Inflammatory macrophage (primary cell): ENCODE measurements at places on chromosomes 4 and X.

DNA sequence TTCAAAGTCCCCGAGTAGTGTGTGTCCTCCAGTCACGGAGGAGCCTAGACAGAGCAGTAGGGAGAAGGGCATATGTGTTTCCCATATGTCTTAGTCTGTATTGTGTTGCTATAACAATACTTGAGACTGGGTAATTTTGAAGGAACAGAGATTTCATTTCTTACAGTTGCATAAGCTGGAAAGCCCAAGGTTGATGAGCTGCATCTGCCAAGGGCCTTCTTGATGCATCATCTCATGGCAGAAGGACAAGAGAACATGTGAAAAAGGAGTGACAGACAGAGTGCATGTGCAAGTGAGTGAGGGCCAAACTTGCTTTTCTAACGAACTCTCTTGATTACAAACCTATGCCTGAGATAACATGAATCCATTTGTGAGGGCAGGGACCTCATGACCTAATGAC lies 243.4 kb downstream of the ARHGAP10 start:
- no peak for DNase-seq

DNA sequence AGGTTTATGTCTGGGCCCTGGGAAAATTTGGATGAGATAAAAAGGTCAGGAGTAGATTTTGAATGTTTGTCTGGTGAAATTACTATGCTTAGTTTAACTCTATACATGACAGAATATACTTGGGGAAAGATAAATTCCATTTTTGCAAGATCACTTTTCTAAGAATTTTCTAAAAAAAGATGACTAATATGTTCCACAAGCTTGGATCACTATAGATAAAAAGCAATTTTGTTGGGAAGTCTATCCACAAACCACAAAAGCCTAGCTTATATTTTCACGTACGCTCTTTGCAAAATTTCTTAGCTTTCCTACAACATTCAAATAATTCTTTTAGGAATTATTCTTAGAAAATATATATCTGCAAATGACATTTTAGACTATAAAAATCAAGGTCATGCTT lies 20.6 kb upstream of the COQ2 start:
- no peak for DNase-seq

DNA sequence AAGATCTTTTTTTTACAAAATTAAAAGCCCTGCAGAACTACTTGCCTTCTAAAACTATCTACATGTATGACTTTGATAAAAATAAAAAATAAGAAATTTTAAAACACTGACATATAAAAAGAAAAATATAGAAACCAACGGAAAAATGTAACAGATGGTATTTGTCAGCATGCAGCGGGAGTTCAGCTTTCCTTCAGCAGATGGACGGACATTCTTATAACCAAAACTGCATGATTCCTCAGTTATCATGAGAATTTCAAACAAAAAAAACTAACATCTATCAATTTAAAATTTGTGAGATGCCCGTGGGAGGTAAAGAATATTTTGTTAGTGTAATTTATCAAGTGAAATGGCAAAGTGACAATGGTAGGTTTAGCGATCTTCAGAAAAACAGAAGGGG lies 23.2 kb downstream of the RWDD4 start:
- no peak for DNase-seq

- peak; percentile 57 for DNase-seq
These were observed 47.3 kb upstream of the SCML1 start for GRCh38 chrX:17689971-17690409.

GRCh38 chr4:148740701-148741100 lies 298.5 kb upstream of the NR3C2 start:
- no peak for DNase-seq

DNA sequence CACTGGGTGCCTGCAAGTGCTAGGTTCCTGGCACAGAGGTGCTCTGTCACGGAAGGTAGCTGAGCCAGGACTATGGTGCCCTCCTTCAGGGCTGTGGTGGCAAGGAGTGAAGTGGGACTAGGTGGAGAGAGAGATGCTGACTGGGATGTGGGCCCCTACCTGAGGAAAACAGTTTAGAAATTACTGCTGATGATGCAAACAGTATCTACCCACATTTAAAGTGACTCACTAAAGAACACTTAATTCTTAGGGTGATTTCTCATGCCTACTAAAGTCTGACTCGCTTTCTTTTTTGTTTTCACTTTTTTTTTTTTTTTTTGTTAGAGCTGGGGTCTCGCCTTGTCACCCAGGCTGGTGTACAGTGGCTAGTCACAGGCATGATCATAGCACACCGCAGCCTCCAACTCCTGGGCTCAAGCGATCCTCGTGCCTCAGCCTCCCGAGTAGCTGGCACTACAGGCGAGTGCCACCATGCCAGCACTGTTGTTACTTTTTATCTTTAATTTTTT lies 3.1 kb downstream of the ZNF185 start:
- no peak for DNase-seq

DNA sequence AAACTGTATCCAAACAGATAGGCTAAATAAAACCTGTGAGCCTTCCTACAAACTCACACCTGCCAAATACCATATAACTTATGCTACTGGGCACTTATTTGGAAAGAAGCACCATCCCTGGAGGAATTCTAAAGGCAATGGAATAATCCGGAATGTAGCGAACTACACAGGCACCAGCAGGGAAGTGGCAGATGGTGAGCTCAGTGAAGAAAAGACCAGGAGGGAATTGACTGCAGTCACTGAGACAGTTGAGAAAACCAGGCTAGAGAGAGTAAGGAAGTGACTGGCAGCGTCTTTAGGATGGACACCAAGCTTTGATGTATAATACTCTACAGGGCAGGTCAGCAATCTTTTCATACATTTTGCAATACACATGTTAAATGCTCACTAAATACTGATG lies 16.3 kb downstream of the NDNF start:
- DNase-seq, result no peak

GRCh38 chrX:72121383-72121782 lies 10.3 kb downstream of the RTL5 start:
- peak; percentile 53 for DNase-seq

DNA sequence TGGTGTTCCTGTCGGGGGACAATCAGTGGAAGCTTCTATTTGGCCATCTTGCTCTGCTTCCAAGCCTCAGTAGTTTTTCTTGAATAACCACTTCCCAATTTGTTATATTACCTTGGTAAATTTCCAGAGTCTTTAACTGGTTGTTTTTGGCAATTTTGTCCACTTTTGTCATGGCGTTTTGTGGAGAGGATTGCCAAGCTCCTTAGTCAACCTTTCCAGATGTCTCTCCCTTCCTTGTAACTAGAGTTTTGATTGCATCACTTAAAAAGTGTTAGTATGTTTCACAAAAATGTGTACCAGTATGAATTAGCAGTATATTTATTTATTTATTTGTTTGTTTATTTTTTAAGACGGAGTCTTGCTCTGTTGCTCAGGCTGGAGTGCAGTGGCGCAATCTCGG lies 15.8 kb upstream of the UXT start:
- DNase-seq, result no peak

DNA sequence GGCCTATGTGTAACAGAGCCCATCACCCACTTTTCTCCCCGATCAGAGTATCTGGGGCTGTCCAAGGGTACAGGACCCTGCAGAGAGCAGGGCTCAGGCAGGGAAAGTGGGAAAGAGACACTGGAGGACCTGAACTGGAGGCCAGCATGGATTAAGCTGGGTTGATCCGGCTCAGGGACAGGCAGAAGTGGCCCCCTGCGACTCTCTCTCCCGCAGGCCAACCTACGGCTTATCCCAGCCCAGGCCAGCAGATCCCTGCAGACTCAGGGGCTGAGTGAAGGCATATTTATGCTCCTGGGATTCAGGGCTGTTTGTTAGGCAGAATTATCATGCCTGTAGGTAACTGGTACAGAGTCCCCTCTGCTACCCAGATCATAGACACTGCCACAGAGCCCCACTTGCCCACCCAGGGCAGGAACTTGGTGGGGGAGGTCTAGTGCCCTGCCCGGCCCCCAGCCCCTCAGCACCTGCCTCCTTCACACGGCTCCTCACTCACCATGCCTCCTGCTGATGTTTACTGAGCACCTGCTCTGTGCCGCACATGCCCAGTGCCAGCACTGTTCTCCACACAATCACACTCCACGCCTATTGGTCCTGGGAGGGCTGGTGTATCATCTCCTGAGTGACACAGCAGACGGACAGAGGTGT lies 87.3 kb downstream of the ADRA2C start:
- no peak for DNase-seq

GRCh38 chr4:91838181-91838861 lies 465.4 kb upstream of the GRID2 start:
- DNase-seq, result no peak

DNA sequence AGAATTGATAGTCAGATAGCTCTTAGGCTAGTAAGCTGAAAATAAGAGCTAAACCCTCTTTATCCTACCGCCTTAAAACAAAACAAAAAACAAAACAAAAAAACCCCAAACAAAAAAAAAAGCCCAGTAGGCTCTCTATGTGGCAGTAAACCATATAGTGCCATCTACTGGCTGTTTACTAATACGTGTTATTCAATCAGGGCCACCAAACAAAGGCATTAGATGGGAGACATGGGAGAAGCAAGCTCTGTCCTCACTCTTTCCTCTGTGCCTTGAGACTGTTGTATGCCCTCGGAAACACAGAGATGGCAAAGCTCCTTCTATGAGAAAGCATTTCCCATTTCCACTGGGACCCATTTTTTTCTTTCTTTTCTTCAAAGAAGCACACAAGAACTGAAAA lies 148.8 kb upstream of the MID1 start:
- DNase-seq, result peak; percentile 10

DNA sequence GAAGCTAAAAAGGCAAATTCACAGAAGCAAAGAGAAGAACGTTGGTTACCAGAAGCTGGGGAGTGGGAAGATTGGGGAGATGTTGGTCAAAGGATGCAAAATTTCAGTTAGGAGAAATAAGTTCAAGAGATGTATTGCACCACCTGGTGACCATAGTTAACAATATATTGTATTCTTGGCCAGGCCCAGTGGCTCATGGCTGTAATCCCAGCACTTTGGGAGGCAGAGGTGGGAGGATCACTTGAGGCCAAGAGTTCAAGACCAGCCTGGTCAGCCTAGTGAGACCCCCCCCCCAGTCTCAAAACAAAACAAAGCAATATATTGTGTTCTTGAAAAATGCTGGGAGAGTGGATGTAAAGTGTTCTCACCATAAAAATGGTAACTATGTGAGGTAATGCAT lies 67.9 kb downstream of the TAB3 start:
- DNase-seq, result no peak
